NCI-H2107 (cell line): ENCODE measurements at places on chromosomes 2 and 18.

DNA sequence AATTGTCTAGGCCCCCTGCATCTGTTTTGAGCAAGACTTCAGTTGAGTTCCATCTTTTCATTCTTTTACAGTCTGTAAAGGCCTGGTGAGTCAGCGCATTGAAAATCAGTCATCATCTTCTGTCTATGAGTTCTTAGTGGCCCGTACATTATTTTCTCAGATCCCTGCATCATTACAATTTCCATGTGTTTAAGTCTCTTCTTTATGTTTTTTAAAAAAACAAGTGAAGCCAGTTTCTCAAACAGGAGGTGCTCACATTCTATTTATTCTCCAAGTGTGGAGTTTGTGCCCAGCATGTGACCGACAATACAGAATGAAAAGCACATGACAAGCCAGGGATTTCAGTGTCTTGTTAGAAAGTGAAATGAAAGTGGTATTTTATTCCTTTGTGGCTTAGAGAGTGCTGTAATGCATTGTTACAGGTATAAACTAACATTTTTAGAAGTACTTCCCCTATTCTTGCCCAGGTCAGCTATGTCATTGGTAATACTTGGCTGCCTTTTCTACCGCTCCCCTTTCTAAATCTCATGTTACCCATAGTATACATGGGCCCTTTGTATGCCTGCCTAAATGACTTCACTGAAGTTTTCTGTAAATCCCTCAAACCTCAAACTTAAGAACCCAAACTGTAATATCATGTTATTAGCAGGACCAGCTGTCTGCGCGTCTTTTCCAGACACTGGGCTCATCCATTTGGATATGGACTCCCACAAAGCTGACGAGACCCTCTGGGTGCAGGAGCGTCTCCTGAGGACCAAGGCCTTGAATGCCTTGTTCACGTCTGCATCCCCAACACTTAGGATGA lies 67.6 kb downstream of the FEZ2 start:
- DNase-seq: no peak

- no peak for DNase-seq
These were observed 1.1 kb downstream of the DSC3 start for GRCh38 chr18:31041271-31042083.

- DNase-seq: no peak
These were observed 1.4 kb downstream of the ARL4C start for GRCh38 chr2:234495251-234496054.

DNA sequence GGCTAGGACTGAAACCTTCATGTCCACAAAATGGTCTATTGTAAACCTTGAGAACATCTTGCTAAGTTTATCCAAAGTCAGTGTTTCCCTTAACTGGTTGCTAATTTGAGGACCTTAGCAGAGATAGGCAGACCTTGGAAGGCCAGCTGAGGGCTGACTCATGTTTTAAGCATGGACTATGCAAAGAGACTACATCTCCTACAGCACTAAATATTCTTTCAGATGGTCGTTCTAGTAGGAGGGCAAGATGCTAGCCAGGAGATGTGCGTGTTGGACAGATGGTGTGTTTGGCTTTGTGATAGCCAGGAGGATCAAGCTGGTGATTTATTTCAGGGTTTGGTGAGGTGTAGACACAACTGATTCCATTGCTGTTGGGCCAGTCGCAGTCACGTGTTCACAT lies 75.8 kb downstream of the NRP2 start:
- no peak for DNase-seq

GRCh38 chr18:25352629-25353005 lies 651 bp upstream of the ZNF521 start:
- DNase-seq: no peak

DNA sequence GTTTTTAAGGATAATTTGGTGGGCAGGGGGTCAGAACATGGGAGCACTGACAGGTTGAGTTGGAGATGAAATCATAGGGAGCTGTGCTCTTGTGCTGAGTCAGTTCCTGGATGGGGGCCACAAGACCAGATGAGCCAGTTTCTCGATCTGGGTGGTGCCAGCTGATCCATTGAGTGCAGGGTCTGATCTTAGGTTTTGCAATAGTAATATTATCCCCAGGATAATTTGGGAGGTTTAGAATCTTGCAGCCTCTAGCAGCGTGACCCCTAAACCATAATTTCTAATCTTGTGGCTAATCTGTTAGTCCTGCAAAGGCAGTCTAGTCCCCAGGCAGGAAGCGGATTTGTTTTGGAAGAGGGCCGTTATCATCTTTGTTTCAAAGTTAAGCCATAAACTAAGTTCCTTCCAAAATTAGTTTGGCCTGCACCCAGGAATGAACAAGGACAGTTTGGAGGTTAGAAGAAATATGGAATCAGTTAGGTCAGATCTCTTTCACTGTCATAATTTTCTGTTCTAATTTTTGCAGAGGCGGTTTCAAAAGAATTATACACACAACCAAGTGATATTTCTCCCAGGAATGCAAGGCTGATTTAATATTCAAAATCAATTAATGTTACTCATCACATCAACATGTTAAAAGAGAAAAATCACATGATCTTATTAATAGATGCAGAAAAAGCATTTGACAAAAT lies 23.0 kb downstream of the DBI start:
- DNase-seq: no peak
